CD4-positive, alpha-beta memory T cell (primary cell): ENCODE measurements at places on chromosomes 3 and 15.

DNA sequence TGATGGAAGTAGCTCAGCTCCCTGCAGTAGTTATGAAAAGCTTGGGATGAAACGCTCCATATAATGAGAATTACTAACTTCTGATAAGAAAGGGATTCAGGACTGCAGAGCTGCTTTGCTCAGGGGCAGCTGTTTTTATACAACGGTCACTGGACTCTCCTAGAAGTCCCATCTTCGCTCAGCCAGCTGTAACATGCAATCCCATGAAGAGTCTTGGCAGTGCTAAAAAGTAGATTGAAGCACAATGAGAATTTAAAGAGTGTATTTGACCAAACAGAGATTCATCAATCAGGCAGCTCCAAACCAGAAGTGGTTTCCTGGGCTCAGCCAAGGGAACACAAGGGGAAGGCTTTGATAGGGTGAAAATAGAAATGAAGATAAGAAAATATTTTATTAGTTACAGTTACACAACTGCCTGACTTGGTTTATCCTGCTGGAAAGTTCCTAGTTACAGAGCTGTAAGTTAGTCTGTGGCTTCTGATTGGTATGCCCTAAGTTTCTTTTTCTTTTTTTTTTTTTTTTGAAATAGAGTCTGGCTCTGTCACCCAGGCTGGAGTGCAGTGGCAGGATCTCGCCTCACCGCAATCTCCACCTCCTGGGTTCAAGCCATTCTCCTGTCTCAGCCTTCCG lies 24.1 kb downstream of the SIDT1 start:
- no peak for DNase-seq

DNA sequence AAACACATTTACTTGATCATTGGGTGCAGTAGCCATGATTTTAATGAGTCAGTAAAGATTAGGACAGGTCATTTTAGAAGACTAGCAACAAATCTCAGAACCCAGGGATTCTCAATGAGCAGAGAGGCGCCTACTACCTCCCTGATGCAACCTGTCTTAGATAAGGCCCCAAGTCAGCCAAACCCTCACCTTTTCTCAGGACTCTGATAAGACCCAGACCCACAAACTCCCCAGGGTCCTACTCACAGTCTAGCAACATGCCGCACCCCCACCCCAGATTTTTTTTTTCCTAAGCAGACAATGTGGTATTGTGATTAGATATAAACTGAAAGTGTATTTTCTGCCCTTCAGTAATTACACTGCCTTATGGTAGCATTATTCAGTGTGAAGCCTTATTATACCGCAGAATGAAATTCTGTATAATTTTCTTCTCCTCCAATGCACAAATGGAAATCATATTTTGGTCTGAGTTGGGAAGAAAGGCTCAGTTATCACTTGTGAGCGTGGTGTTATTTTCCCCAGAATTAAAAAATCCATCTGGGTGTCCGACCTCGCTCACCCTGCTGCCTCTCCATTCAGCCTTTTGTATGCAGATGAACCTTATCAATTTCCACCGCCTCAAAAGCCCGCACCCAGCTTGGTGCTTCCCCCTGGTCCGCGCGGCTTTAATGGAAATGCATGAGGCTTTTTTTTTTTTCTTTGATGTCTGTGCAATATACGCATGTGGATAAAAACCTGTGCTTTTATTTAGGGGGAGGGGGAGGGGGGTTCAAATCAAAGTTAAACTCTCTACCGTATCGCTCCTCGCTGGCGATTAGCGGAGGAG lies 122.0 kb upstream of the SOX14 start:
- DNase-seq, result no peak

GRCh38 chr3:30631243-30631904 lies 25.0 kb downstream of the TGFBR2 start:
- DNase-seq, result peak; percentile 82

DNA sequence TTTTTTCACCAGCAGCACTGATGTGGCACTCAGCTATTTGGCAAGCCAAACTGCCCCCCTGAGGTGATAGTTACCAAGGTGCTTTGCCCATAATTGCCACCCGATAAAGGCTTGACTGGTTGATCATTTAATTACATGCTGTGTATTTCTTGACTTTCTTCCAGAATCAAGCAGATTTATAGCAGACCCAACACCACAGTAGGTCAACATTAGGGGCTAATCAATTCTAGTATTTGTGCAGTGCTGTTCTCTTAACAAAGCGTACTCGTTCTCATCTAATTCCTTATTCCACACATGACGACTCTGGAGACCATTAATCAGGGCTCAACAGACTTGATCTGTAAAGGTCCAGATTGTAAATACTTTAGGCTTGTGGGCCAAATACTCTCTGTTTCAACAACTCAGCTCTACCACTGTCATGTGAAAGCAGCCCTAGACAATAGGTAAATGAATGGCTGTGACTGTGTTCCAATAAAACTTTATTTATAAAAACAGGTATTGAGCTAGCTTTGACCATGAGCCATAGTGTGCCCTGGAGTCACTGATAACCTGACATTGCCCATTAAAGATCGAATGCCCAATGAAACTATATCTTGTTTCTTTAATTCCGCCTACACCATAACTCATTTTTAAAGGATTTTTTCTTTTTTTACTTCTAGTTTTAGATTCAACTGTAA lies 119.1 kb upstream of the TMC3 start:
- no peak for DNase-seq

DNA sequence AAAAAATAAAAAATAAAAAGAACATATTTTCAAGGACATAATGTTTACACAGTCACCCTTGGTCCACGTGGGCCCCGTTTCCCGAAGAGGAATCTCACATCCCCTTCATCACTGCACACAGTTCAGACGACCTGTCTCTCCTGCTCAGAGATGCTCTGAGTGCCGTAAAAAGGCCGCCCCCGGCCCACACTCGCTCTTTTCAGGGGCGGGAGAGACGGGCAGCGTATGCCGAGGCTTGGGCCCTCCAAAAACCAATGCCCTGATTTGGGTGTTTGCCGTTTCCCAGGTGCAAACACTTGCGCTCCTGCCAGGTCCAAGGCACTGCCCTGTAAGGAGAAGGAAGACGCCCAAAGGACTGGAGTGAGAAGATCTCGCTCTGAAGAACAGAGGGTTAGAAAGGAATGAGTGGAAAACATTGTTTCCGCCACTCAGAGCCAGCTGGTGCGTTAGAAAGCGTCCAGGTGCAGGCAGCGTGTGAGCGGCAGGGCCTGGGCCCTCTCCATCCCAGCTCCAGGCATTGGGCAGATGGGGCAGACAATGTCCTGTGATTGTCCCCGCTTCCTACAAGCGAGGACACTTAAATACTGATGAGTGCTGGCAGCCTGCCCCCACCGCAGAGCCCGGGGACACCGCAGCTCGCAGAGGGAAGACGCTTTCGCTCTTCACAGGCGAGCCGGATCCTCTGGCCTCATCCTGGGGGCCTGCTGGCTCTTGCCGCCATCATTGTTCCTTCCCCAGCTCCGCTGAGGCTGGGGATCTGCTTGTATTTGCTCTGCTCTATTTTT lies 53.2 kb downstream of the NIPA2 start:
- DNase-seq, result no peak

GRCh38 chr3:23174426-23175039 lies 28.6 kb upstream of the UBE2E2 start:
- no peak for DNase-seq

- DNase-seq, result no peak
Observed at GRCh38 chr3:142987707-142988106, 13.7 kb upstream of the U2SURP start.

- DNase-seq, result no peak
Observed at GRCh38 chr15:29396176-29396811, 126.7 kb upstream of the NSMCE3 start.

DNA sequence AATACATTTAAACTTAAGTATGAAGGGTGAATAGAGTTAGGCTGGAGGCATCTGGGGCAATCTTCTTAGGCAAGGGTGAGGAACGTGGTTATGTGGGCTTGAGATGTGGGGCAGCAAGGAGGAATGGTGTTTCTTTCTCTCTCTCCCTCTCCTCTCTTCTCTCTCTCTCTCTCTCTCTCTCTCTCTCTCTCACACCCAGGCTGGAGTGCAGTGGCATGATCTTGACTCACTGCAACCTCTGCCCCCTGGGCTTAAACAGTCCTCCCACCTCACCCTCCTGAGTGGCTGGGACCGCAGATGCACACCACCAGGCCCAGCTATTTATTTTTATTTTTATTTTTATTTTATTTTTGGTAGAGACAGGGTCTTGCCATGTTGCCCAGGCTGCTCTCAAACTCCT lies 4.0 kb upstream of the MGA start:
- no peak for DNase-seq

DNA sequence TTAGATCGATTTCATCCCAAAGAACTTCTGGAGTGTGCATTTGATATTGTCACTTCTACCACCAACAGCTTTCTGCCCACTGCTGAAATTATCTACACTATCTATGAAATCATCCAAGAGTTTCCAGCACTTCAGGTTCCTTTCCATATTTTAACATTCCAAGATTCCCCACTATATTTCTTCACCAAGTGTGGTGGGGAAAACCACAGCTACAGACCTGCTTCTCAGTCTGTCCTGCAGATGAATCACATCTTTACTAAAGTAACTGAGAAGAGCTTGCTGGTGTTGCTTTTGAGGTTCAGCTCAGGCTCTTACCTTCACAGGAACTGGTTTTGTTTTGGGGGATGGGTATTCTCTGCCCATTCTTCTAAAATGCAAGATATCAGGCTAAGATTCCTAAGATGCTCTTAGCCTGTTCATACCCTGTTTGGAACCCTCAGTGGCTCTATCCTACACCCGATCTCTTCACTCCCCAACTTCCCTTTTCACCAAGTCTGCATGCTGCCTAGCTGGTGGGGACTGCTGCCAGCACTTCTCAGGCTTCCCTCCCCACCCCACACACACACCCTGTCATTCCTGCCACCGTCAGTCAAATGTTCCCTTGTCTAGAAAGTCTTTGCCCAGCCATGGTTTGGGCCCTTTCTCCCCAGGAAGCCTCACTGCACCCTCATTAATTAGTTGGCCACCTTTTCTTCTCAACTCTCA lies 30.8 kb downstream of the SRP14 start:
- DNase-seq, result no peak

DNA sequence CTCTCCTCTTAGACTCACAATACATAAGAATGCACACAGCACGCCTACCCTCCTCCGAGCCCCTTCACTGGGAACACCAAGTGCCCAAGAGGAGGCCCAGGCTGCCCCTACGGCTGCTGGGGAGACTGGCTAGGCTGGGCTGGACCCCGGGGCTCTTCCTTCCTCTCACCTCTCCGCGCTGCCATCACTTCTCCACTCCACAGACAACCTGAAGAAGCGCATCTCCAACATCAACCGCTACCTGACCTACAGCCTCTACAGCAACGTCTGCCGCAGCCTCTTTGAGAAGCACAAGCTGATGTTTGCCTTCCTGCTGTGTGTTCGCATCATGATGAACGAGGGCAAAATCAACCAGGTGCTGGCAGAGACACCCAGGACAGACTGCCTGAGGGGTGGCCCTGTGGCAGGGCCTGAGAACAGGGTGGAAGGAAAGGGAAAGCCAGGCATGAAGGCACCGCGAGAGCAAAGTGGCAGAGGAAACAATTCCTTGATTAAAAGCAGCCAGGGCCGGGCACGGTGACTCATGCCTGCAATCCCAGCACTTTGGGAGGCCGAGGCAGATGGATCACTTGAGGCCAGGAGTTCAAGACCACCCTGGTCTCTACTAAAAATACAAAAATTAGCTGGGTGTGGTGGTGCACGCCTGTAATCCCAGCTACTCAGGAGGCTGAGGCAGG lies 51.6 kb downstream of the SEMA3G start:
- no peak for DNase-seq
